ENCODE measurements at places on chromosomes 2 and 18.

GRCh38 chr2:119377294-119377992, 10.7 kb downstream of the DBI start:
- DNase-seq, result no peak

- DNase-seq, result no peak
Measured at GRCh38 chr2:239199041-239199768, 201.6 kb downstream of the HDAC4 start.

DNA sequence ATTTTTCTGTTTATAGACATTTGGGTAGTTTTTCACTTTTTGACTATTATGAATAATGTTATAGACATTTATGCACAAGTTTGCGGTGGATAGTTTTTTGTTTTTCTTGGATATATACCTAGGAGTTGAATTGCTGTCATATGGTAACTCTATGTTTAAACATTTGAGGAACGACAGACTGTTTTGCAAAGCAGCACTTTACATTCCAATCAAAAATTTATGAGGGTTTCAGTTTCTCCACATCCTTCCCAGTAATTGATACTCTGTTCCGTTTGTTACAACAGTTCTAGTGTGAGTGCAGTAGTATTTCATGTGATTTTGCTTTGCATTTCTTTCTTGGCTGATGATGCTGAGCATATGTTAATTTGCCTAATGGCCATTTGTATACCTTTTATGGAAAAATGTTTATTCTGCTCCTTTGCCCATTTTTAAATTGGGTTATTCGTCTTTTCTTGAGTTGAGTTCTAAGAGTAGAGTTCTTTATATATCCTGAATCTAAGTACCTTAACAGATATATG, 617.3 kb upstream of the LRATD1 start:
- no peak for DNase-seq

GRCh38 chr18:51390702-51391101, 193.2 kb upstream of the MEX3C start:
- no peak for DNase-seq

DNA sequence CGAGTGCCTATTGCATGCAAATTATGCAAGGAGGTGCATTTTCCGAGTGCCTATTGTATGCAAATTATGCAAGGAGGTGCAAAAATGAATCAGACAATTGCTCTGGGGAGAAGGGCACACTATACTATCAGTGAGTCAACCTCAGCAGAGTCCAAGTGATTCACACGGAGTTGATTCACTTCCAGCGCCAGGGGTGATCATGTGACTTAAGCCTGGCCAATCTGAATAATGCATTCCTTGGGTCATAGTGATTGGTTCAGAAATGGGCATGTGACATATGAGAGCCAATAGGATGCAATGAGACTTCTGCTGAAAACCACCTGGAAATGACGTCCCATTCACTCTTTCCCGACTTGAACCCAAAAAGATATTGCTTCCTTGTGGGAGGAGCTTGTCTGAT, 152.2 kb downstream of the DAW1 start:
- no peak for DNase-seq

DNA sequence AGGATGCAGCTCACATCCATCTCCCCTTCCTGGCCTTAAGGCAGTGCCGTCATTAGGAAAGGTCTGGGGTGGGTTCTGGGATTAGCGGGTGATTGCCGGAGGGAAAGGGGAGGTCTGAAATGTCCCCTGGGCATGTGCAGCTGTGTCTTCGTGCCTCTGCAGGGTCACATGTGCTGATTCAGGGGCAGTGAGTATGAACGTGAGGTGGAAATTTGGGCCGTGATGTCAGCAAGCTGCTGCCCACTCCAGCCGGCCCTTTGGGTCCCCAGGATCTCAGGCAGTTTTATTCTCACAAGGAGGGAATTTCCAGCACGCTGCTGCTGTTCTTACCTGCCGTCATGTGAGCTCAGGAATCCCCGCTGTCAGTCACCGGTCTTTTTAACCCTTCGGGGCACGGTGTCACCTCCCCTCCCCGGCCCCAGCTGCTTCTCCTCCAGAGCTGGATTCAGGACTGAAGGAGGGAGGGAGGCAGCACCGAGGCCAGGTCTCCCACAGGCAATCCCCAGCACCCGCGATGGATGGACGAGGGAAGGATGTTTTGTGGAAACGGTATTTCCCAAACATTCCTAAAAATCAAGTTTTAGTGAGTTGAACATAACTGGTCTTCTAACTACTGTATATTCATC, 23.5 kb downstream of the GPR35 start:
- no peak for DNase-seq

- DNase-seq, result no peak
Measured at GRCh38 chr18:45916302-45916701, 50.8 kb downstream of the EPG5 start.

- no peak for DNase-seq
Measured at GRCh38 chr18:3069671-3070433, 56.9 kb upstream of the LPIN2 start.

- no peak for DNase-seq
Measured at GRCh38 chr2:138507267-138507666, 5.7 kb downstream of the SPOPL start.

DNA sequence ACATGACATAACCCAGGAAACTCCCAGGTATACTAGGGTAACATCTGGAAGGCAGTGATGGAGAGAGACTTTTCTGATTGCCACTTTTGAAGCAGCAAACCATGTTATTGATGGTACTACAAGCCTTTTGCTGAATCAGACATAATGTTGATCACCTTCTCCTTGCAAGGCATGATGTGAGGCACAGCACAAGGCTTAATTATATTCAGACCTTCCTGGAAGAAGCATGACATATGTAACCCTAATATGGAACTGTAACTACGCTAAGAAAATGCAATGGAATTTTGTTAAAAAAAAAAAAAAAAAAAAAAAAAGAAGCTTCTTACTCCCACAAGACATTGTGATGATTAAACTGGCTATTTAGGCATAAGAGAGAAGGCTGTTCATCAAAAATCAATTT, 145.4 kb downstream of the ALK start:
- no peak for DNase-seq

GRCh38 chr2:149877913-149878312, 290.3 kb upstream of the MMADHC start:
- DNase-seq, result no peak

GRCh38 chr2:78999406-78999805, 26.1 kb upstream of the REG3G start:
- DNase-seq, result no peak

DNA sequence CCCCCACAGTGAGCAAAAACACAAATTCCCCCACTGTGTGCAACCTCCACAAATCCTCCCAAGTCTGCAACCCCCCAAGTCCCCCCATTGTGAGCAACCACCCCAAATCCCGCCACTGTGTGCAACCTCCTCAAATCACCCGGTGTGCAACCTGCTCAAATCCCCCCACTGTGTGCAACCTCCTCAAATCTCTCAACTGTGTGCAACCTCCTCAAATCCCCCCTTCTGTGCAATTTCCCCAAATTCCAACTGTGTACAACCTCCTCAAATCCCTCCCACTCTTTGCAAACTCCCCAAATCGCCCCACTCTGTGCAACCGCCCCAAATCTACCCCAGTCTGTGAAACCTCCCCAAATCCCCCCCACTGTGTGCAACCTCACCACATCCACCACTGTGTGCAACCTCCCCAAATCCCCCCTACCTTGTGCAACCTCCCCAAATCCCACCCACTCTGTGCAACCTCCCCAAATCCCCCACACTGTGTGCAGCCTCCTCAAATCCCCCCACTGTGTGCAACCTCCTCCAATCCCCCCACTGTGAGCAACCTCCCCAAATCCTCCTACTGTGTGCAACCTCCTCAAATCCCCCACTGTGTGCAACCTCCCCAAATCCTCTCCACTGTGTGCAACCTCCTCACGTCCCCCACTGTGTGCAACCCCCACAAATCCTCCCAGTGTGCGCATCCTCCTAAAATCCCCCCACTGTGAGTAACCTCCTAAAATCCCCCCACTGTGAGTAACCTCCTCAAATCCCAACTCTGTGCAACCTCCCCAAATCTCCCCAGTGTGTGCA, 115.2 kb downstream of the TPO start:
- no peak for DNase-seq

DNA sequence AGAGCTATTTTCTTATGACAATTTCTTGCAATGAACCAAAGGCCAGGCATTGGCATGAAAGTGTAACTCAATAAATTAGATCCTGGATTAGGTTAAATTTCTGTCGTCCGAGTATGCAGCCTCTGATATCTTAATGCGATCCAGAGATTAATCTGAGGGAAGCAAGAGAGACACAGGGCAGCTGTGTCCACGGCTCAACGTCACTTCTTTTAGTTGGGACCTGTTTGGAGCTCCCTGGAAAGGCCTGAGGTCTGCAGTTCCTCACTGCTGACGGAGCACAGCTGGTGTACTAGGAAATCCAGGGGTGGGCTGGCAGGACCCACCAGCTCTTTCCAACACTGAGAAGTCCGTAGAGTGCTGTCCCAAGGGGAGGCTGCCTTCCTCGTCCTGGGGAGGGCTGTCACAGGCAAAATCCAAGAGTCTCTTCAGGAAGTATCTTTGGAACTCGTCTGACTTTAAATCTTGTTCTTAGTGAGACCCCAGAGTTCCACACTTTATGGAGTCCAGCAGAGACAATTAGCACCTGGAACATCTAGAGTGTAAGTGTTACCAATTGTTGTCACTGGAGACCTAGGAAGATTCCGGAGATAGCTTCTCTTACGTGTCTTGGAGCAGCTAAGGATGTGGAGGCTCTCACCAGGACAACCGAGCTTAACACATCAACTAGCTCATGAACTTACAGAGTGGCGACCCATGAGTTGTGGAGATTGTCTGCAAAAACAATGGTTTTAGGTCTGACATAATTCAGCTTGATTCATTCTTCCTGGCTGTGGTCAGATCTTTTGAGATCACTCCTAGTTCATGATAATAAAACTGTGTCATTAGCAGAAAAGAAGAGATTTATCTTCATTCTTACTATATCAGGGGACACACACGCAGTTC, 173.7 kb downstream of the ACKR3 start:
- DNase-seq, result no peak

- DNase-seq, result no peak
Measured at GRCh38 chr2:126449677-126450076, 206.3 kb upstream of the GYPC start.

DNA sequence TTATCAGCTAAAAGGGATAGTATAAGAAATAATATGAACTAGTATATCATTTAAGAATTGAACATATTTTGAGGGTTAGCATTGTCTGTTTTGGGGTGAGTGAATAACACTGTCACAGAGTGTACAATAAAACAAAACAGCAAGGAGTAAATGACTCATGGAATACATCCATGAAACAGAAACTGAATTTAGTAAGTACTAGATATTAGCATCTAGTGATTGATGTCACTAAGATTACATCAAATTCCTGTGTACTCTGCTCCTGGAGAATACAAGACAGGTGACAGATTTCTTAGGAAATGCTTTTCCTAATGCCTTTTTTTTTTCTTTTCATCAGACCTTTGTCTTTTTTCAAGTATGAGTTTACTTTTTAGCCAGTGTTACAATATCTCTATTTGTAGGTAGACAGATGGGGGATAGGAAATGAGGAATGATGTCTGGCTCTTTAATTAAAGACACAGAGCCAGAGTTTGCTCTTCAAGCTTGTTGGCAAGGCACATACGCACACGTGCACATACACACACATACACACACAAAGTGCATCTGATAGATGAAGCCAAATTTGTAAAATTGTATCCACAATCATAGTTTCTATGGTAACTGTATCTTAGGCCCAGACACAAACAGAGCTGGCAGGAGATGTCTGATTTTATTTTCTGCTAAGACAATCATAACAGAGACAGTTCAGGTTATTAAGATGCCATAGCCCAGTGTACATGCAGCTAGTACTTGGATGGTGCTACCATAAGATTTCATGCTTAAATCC, 138.2 kb upstream of the NRP2 start:
- no peak for DNase-seq

DNA sequence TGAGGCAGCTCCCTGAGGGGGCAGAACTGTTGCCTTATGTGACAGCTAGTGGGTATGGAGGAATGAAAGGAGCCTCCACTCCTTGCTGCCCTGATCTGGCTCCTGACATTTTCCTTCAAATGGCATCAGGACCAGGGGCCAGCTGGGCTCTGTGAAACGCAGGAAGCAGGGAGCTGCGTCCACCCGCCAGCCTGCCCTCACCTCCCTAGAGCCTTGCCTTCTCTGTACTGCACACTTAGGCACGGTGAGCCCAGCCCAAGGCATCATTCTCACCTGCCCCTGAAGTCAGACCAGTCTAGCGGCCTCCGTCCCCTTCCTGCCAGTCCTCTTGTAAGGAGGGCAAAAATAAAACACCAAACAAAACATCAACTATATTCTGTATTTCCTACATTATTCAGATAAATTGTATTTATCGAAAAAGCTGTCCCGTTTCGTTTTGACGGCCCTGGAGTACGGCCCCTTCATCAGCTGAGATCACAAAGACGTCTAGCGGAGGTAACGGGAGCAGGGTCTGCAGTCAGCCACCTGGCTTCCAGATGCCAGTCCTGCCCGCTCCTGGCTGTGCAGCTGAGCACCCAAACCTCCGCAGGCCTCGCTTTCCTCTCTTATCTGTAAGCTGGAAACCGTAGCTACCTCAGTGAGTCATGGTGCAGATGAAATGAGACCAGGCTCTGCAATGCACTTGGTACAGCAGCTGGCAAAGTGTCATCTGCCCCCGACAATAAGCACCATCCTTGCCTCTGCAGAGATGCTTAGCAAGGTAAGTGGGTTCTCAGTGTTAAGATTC, 6.9 kb upstream of the CTDP1 start:
- DNase-seq, result no peak

GRCh38 chr18:30915336-30915988, 127.1 kb downstream of the DSC3 start:
- DNase-seq, result no peak

DNA sequence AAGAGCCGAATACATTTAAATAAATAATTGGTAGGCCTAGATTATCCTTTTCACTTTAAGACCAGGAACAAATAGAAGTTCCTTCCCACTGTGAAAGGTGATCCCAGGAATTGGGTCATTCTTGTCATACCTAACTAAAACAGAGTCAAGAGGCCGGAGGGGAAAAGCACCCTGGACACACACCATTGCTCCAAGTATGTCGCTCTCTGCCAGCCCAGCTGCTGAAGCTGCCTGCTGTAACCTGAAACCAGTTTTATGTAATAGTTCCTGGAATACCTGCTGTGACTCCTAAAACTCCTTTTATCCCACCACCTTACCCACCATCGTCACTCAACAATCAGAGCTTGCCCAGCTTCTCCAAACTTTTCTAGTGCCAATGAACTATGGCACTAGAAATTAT, 217.1 kb downstream of the PTPRM start:
- DNase-seq, result no peak

Data from anterior cingulate cortex (tissue), 58 donors.